ENCODE measurements at places on chromosomes 5 and 9. TPM values are rescaled to one million over a fixed set of nuclear protein-coding genes. Genes with fewer than 3 reads are reported as not detected.

The MEIKIN gene
- not detected for total RNA-seq

The CAST gene
- 72.5 TPM for total RNA-seq

The B4GALT1 gene
- 31.0 TPM for total RNA-seq

The SLCO6A1 gene
- not detected for total RNA-seq

DNA sequence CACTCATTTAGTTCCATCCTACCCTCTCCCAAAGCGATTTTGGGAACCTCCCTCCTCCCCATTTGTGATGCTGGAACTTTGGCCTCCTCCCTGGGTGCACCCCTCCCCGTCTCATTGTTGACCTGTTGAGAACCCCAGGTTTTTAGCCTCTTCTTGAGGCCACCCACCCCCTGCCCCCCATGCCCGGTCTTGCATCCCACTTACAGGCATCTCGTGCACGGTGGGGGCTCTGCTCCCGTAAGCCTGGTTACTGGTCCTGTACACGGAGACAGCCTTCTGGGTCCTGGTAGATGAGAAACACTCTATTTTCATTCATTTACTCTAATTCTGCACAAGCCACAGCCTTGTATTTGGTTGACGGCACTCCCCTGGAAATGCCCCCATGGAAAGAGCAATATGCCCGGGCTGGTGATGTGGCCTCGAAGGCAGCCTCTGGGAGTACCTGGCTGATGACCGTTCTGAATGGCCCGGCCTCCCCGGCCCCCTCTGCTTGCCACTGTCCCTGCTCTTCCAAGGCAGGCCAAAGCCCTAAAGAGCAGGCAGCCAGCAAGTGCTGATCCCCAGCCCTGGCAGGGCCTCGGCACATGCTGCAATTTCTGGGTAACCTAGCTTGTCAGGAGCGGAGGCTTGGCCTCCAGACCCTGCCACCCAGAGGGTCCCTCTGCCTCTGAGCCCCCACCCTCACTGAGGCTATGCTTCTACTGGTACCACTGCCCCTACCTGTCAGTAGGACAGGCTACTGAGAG lies 1.9 kb upstream of the MRPS2 start:
- no peak for DNase-seq
- no peaks in the 10 kb centered on the region for H3K27me3 ChIP-seq
- no peak overlapping the region for H3K4me3 ChIP-seq
- H3K4me1 ChIP-seq: peaks cover 12% of the 10 kb centered on the region
- H3K27ac ChIP-seq: no peak overlapping the region

GRCh38 chr9:108609897-108610253 lies 245.9 kb downstream of the ACTL7B start:
- H3K4me3 ChIP-seq: no peak overlapping the region
- H3K36me3 ChIP-seq: no peaks in the 10 kb centered on the region
- DNase-seq: no peak
- H3K27me3 ChIP-seq: no peaks in the 10 kb centered on the region
- H3K4me1 ChIP-seq: no peaks in the 10 kb centered on the region

GRCh38 chr5:179258922-179259730 lies 86.1 kb downstream of the ADAMTS2 start:
- DNase-seq: no peak
- no peak overlapping the region for H3K4me3 ChIP-seq
- no peak overlapping the region for H3K27ac ChIP-seq
- no peaks in the 10 kb centered on the region for H3K4me1 ChIP-seq
- no peaks in the 10 kb centered on the region for H3K36me3 ChIP-seq
- H3K27me3 ChIP-seq: no peaks in the 10 kb centered on the region

DNA sequence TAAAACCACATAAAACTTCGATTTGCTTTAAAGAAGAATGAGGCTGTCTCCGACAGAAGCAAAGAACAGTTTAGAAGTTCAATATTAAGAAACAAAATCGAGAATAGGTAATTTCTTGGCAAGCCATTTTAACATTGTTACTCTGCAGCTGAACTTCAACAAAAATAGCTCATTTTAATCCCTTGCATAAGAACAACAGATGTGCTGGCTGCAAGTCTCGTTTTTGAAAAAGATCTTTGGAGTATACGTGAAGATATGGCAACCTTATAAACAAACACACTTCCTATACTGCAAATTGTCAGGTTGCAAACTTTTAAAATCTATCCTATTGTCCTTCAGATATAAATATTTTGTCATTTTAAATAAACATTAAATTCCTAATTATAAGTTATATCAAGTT lies 71.5 kb downstream of the FBN2 start:
- H3K27me3 ChIP-seq: no peaks in the 10 kb centered on the region
- DNase-seq: no peak
- H3K4me1 ChIP-seq: no peaks in the 10 kb centered on the region
- no peak overlapping the region for H3K4me3 ChIP-seq
- no peak overlapping the region for H3K27ac ChIP-seq

DNA sequence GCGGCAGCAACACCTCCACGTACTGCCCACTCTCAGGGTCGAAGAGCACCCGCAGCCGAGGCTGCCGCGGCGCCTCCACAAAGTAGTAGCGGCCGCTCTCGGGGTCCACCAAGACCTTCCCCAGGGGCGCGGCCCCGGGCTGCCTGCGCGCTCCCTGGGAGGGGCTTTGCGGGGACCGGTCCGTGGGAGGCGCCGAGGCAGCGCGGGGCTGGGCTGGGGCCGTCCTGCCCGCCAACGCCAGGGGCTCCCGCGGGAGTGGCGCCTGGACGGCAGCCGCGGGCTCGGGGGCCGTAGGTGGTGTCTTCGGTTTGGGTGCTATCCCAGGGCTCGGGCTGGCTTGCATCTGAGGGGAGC lies 2.6 kb upstream of the MZB1 start:
- peak overlapping the region; percentile 60 for H3K4me3 ChIP-seq
- H3K4me1 ChIP-seq: peaks cover 24% of the 10 kb centered on the region
- peak overlapping the region; percentile 50 for H3K27ac ChIP-seq
- no peak for DNase-seq

DNA sequence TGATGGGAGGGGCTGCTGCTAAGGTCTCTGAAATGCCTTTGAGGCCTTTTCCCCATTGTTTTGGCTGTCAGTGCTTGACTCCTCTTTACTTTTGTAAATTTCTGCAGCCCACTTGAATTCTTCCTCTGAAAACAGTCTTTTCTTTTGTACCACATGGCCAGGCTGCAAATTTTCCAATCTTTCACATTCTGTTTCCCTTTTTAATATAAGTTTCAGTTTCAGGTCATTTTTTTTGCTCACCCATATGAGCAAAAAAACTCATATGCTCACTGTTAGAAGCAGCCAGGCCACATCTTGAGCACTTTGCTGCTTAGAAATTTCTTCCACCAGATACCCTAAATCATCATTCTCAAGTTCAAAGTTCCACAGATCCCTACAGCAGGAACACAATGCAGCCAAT lies 234.6 kb upstream of the ADRA1B start:
- H3K4me1 ChIP-seq: no peaks in the 10 kb centered on the region
- no peak overlapping the region for H3K4me3 ChIP-seq
- DNase-seq: no peak

DNA sequence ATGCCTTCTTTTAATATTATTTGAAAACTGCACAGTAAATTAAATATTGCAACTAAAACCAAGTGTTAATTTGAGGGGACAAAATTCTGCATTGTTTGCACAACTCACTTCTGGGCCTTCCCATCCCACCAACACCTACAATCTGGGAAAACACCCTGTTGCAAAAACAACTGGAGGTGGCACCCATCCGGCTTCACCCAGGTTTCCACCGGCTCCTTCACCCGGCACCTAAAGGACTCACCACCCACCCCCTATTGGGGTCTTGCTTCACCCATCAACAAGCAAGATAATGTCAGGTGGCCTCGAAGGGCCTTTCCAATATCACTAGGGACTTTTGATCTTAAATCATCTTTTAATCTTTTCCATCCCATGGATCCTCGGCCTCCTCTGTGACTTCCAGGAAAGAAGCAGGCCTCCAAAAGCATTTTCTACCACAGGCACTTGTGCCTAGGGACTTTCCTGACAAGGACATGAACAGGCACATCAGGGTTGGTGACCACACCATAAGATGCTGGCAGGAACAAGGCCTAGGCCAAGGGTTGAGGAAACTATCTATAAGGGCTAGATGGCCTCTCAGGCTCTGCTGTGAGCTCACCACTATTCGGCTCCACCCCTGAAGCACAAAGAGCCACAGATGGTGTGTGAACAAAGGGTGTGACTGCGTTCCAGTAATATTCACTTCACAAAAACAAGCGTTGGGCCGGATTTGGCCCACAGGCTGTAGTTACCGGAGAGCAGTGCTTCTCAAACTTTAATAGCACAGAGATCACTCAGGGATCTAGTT lies 205.1 kb downstream of the AUH start:
- no peak overlapping the region for H3K4me3 ChIP-seq
- no peaks in the 10 kb centered on the region for H3K27me3 ChIP-seq
- H3K27ac ChIP-seq: no peak overlapping the region
- H3K36me3 ChIP-seq: no peaks in the 10 kb centered on the region

DNA sequence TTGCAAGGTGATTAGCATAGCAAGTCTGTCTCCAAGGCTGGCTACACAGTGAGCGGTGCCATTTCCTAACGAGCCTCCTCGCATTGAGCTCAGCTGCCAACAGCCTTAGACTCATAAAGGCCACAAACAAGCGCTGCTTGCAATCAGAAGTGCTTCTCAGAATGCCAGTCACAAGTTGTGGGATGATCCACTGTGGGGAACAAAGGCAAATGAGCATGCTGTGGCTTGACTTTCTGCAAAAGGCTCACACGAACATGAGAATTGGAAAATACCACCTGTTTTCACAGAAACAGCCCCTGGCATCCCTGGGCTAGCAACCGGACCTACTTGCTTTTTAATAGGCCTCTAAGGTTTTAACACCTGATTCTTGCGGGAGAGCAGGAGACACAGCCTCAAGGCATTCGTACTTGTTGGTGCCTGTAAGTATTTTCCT lies 215.5 kb downstream of the FANCC start:
- H3K27ac ChIP-seq: no peak overlapping the region
- no peaks in the 10 kb centered on the region for H3K27me3 ChIP-seq
- no peaks in the 10 kb centered on the region for H3K4me1 ChIP-seq

DNA sequence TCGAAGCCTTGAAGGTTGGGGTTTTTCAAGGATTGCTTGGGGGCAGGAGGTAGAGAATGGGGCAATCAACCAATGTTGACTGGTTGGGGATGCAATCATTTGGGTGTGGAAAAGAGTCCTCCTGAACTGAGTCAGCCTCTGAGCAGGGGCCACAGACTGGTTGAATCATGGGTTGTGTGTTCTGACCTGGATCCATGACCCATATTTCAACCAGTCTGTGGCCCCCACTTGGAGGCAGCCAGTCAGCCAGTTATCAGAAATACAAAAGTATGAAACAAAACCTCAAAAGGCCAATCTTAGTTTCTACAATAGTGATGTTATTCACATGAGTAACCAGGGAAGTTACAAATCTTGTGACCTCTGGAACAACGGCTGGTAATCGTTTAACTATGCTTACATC lies 81.4 kb upstream of the RANBP6 start:
- no peak overlapping the region for H3K27ac ChIP-seq
- H3K4me3 ChIP-seq: no peak overlapping the region
- no peaks in the 10 kb centered on the region for H3K27me3 ChIP-seq
- no peaks in the 10 kb centered on the region for H3K36me3 ChIP-seq
- no peak for DNase-seq

- no peak for DNase-seq
- no peak overlapping the region for H3K27ac ChIP-seq
- no peaks in the 10 kb centered on the region for H3K4me1 ChIP-seq
- H3K4me3 ChIP-seq: no peak overlapping the region
- no peaks in the 10 kb centered on the region for H3K27me3 ChIP-seq
These were observed 3.3 kb downstream of the CYFIP2 start for GRCh38 chr5:157269165-157269671.

DNA sequence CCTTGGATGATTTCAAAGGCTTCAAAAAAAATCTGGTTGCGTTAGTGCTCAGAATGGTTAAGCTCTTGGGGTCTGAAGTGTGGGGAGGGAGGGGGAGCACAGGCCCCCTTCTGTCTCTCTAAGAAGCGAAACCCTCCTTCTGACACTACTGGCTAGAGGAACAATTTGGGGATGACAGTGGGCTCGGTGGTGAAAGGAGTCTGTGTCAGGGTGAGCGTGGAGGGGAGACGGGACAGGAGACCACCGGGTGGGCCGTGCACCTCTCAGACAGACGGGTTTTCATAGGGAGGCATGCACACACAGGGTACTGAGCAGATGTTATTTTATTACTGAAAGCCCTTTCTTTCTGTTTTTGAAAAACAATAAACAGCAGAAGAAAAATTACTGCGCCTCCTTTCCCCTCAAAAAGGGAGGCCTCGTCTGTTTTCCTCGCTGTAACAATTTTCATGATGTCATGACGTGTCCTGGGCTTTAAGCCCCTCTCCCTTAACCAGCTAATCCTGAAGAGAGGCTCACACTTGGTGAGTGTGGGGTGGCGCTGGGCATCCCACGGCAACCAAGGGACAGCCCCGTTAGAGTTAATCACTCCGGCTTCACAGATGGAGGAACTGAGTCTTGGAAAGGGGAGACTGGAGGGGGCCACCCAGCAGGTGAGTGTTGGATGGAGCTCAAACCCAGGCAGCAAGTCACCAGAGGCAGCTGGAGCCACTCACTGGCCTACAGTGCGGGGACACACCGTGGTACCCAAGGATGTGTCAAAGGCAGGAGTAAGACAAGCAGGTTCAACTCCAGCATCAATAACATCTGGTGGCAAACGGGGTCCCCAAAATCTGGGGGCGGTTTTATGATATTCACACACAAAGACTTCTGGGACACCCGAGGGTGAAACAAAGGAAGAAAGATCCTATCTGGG lies 53.4 kb downstream of the PTCH1 start:
- no peaks in the 10 kb centered on the region for H3K27me3 ChIP-seq
- no peak for DNase-seq
- H3K27ac ChIP-seq: peak overlapping the region; percentile 79

DNA sequence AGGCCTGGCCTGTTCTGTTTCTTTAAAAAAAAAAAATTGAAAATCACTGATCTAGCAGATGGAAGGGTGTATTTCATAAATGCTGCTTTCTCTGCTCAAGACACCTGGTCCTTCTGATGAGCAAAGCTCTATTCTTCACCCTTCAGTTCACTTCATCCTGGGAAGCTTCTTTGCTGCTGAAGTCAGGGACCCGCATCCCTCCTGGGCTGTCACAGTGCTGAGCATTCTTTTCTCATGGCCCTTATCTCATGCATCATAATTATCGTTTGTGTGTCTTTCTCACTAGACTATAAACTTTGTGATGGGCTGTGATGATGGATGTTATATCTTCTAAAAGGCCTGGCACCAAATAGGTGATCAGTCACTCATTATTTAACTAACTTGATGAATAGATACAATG lies 461.0 kb downstream of the GADD45G start:
- H3K4me1 ChIP-seq: no peaks in the 10 kb centered on the region
- DNase-seq: no peak

- H3K36me3 ChIP-seq: no peaks in the 10 kb centered on the region
- no peak for DNase-seq
- no peak overlapping the region for H3K27ac ChIP-seq
- no peaks in the 10 kb centered on the region for H3K27me3 ChIP-seq
- H3K4me3 ChIP-seq: no peak overlapping the region
These were observed 17.9 kb upstream of the CDC42SE2 start for GRCh38 chr5:131245948-131246347.

- H3K4me3 ChIP-seq: peak overlapping the region; percentile 67
- H3K27me3 ChIP-seq: no peaks in the 10 kb centered on the region
- peak; percentile 29 for DNase-seq
- peaks cover 45% of the 10 kb centered on the region for H3K4me1 ChIP-seq
- H3K36me3 ChIP-seq: no peaks in the 10 kb centered on the region
- H3K27ac ChIP-seq: no peak overlapping the region
These were observed 2.8 kb downstream of the NR6A1 start for GRCh38 chr9:124768334-124768733.

- H3K4me1 ChIP-seq: no peaks in the 10 kb centered on the region
- no peak overlapping the region for H3K4me3 ChIP-seq
- H3K27me3 ChIP-seq: peaks cover 79% of the 10 kb centered on the region
- no peak for DNase-seq
- H3K27ac ChIP-seq: no peak overlapping the region
These were observed 270.7 kb upstream of the TRPC7 start for GRCh38 chr5:136636001-136636400.

Data from A673 (cell line).